Germinal center (tissue), 1 donor: ENCODE measurements at places on chromosomes 12 and 14.

- no peak for DNase-seq
Measured at GRCh38 chr14:99671235-99672224, 12.6 kb upstream of the CYP46A1 start.

DNA sequence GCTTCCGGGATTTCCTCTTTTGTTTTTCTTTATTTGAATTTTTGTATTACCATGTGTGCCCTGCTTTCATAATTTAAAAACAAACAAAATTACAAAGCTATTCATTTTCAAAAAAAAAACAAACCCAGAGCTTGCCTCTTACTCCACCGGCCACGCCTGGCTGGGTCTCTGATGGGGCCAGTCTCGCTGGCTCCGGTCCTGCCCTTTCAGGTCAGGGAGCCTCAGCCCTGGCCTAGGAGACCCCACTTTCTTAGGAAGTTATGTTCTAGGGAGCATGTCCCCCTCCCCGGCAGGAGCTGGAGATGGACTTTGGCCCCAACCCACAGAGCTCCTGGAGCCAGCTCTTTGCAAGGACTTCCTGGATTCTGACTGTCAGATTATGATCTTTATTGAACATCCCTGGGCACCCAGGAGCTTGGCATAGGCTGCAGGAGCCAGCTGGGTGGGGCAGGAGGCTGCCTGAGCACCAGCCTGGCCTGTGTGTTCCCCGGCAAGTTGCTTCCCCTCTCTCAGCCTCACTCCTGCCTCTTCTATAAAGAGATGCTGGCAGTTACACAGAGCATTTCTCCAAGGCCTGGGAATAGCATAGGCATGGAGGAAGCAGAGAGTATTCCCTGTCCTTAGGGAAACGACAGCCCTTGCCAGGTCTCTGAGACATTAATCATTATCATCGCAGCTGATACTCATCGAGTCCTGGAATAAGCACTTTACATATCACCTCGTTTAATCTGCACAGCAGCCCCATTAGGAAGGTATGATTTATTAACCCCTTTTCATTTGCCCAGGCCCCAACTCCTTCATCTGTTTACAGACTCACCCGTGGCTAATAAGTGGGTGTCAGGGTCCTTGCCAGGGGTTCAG lies 3.5 kb downstream of the DEGS2 start:
- no peak for DNase-seq

DNA sequence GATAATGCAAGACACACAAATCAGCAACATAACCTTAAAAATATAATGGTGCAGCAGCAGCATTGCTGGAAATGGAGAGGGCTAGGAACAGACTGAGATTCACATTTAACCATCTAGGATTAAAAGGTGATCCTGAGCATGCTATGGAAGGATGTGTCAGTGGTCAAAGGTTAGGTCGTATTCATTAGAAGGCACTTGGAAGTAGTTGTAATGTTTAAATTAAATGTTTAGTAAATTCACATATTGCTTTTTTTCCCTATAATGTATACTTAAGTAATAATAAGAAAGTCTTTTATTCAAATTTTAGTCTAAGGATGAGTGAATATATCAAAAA lies 368.6 kb upstream of the PDE3A start:
- DNase-seq = no peak

DNA sequence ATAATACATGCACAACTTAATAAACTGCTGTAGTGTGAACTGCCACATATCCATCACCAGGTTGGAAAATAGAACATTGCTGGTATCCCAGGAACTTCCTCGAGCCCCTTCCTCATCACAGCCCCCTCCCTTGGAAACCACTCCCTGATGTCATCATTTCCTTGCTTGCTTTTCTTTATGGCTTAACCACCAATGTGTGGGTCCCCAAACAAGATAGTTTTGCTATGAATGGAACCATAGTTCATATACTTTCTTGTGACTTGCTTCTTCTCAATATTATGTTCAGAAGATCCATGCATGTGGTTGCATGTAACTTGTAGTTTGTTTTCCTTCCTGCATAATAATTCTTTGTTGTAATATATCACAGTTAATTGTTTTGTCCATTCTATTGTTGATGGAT lies 8.9 kb upstream of the WNT5B start:
- DNase-seq = no peak

DNA sequence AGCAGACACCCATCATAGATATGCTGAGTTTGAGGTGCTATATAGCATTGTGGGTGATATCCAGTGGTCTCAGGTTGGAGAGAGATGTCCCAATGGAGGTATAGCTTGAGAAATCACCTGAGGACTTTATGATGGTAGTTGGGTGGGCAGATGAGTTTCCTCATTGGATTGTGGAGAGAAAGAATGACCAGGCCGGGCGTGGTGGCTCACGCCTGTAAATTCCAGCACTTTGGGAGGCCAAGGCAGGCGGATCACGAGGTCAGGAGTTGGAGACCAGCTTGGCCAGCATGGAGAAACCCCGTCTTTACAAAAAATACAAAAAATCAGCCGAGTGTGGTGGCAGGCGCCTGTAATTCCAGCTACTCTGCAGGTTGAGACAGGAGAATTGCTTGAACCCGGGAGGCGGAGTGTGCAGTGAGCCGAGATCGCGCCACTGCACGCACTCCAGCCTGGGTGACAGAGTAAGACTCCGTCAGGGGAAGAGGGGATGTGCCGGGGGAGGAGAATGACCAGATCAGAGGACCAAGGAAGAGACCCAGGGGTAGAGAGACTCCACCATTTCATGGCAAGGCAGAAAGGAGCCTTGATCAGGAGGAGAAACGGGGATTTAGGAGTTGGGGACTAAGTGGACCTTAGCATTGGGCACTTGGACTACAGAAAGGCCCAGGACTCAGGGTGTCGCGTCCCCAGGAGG lies 757 bp upstream of the PCK2 start:
- DNase-seq = no peak

DNA sequence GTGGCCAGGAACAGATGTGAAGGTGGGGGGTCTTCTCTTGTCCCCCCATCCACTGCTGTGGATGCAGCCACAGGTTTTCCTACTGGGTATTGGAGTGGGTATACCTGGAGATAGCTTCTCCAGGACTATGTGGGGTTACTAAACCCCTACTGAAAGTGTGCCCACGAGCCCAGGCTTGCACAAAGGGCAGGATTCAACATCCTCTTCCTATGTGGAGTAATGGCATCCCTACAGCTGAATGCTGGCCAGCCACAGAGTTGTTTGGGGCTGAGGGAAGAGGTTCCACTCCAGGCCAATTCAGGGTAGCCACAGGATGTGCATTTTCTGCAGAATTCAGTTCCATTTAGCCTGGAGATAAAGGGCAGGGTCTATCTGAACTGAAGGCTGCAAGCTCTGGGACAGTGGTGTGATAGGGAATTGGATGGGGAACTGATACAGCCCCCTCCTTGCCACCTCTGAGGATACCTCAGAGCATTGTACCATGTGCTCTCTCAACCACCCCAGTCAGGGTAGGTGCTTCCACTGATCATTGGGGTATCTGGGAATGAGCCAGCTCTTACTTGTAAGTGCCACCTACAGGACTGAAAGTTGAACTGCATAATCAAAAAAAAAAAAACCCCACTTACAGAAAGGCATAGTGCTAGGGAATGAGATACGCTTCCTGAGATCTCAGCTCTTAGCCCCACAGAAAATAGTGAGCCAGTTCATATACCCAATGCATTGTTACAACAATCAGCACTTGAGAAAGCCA lies 187.1 kb downstream of the KITLG start:
- peak; percentile 4 for DNase-seq

DNA sequence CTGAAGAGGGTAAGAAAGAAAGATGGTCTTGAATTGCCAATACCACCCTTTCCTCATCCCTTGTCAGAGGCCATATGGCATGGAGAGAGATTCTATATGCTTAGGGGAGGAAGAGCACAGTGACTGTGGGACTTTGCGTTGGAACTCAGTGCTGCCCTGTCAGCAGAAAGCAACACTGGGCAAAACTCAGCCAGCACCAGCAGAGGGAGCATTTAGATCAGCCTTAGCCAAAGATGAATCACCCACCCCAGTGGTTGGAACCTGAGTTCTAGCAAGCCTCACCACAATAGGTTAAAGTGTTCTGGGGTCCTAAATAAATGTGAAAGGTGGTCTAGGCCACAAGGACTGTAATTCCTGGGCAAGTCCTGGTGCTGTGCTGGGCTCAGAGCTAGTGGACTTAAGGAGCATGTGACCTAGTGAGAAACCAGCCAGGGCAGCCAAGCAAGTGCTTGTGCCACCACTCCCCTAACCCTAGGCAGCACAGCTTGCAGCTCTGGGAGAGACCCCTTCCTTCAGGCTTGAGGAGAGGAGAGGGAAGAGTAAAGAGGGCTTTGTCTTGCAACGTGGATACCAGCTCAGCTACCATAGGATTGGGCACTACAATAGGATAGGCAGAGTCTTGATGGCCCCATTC lies 11.4 kb upstream of the BCAT1 start:
- no peak for DNase-seq

GRCh38 chr14:102982852-102983470 lies 60.5 kb downstream of the AMN start:
- no peak for DNase-seq

DNA sequence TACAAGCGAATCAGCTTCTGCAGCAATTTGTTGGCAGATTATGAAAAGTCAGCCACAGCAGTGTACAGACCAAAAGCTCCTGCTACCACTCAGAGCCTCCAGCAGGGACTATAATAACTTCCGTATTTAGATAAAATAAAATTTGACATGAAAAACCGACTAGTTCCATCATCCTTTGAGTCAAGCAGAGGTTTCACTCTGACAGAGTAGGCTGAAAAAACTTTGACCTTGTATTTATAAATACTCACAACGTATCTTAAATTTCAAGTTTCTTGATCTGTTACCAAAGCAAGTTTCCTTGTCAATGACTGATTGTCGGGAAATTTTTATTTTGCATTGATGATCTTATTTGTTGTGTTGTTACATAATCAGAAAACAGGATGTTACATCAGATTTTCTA lies 283.4 kb downstream of the DAD1 start:
- DNase-seq = peak; percentile 27

- no peak for DNase-seq
Measured at GRCh38 chr12:24839268-24839791, 109.6 kb downstream of the BCAT1 start.

DNA sequence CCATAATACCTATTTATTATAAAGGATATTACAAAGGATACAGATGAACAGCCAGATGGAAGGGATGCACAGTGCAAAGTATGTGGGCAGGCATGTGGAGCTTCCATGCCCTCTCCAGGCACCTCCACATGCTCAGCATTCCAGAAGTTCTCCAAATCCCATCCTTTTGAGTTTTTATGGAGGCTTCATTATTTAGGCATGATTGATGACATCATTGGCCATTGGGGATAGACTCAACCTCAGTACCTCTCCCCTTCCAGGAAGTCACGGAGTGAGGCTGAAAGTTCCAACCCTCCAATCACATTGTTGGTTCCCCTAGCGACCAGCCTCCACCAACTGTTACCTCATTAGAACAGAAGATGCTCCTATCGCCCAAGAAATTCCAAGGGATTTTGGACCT lies 156.4 kb downstream of the ATP23 start:
- DNase-seq = no peak

- no peak for DNase-seq
Measured at GRCh38 chr12:5807090-5807414, 138.0 kb downstream of the ANO2 start.

DNA sequence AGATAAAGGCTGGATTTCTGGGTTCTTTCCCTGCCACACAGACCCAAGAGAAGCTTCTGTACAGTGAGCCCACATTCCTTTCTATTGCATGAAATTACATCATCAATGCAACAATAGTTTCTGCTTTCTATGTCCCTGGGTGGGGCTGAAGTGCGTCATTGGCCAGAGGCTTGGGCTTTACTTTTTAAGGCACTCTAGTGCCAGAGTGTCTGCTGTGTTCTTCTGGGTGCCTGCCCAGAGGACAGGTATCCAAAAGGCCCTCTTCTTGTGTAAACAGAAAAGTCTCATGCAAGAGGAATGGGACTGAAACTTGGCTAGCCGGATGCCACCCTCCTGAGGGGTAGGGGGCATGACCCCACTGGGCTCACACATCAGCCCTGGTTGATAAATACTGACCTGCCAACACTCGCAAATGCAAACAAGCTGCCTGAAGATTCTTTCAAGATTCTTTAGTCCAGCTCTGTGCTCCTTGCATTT lies 5.9 kb downstream of the KRT86 start:
- DNase-seq = no peak

DNA sequence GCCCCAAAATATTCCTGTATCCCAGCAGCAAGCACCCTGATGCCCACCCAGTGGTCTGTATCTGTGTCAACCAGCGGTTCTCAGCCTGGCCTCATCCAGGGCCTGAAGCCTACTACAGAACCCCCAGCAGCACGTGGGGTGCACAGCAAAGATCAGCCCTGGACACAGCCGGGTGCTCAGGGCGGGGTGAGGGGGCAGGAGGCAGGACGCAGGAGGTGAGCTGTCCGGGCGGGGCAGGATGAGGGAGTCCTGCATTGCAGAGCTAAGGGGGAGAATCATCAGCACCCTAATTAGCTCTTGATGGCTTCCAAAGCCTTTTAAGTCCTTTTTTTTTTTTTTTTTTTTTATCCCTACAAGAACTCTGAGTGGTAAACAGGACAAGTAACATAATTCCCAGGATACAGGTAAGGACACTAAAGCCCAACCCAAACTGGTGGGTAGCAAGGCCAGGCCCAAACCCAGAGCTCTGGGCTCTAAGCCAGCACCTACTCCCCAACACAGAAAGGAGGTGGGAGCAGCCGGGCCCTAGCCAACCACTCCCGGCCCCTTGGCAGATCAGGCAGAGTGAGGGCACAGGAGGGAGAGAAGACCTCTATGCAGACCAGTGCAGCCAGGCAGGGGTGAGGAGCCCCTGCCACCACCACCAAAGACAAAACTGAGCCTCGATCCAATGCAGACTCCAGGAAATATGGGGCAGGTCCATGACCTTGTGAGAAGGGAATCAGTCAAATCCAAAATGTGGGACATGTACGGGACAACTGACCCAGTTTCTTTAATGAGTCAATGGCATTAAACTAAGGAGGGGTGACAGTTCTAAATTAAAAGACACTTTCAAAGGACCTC lies 32.3 kb upstream of the EIF5 start:
- DNase-seq = no peak

DNA sequence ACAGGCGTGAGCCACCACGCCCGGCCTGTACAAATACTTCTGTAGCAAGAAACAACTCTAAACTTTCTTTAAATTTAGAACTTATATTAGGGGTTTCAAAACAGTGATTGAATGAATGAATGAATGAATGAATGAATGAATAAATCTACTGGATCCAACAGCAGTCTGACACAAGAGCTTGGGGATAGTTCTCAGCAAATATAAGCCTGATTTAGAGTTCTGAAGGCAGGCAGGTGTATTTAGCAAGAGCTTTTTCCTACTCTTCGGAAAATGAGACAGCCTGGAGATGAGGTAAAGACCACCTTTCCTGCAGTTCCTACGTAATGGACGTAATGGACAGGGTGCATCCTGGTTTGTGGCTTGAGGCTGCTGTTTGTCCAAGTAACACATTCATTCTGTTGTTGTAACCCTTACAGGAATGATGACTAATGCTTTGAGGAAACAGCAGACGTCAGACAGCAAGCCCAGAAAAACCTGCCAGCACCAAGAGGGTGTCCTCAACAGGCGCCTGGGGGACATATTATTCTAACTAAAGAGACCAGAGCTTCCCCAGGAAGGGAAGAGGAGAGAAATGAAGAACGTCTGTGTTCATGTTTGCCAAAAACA lies 277.4 kb upstream of the SOX5 start:
- no peak for DNase-seq

- no peak for DNase-seq
Measured at GRCh38 chr12:88998421-88998820, 353.9 kb downstream of the DUSP6 start.

- DNase-seq = no peak
Measured at GRCh38 chr12:20097626-20098025, 270.7 kb upstream of the PDE3A start.

GRCh38 chr12:121911824-121912585 lies 6.4 kb upstream of the CFAP251 start:
- no peak for DNase-seq
